B cell (primary cell): ENCODE measurements at places on chromosomes 1 and 21. TPM values are rescaled to one million over a fixed set of nuclear protein-coding genes. Genes with fewer than 3 reads are reported as not detected.

DNA sequence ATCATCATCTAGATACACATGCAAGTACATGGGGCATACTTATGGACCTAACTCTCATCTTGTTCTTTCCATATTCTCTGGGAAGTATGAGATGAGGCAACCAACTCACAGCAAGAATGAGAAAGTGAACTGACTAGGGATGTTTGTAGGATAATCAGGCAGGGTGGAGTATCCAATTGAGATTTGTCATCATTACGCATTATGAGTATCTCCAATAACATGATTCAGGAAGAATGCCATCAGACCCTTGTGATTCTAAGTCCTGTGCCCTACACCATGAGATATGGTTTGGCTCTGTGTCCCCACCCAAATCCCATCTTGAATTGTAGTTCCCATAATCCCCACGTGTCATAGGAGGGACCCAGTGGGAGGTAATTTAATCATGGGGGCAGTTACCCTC lies 154.0 kb downstream of the SLC30A10 start:
- H3K4me3 ChIP-seq, result no peak overlapping the region
- no peak overlapping the region for H3K27ac ChIP-seq
- H3K4me1 ChIP-seq, result no peaks in the 10 kb centered on the region

- no peaks in the 10 kb centered on the region for H3K27me3 ChIP-seq
- H3K36me3 ChIP-seq, result no peaks in the 10 kb centered on the region
- H3K4me1 ChIP-seq, result peaks cover 12% of the 10 kb centered on the region
- H3K27ac ChIP-seq, result no peak overlapping the region
- H3K4me3 ChIP-seq, result no peak overlapping the region
These were observed 12.7 kb downstream of the EFNA3 start for GRCh38 chr1:155091071-155092051.

GRCh38 chr1:234963180-234963903 lies 165.3 kb downstream of the TOMM20 start:
- H3K36me3 ChIP-seq, result no peaks in the 10 kb centered on the region
- H3K27ac ChIP-seq, result peak overlapping the region; percentile 83
- peak overlapping the region; percentile 36 for H3K4me3 ChIP-seq
- peaks cover 50% of the 10 kb centered on the region for H3K4me1 ChIP-seq
- no peaks in the 10 kb centered on the region for H3K27me3 ChIP-seq
- peak; percentile 95 for DNase-seq

DNA sequence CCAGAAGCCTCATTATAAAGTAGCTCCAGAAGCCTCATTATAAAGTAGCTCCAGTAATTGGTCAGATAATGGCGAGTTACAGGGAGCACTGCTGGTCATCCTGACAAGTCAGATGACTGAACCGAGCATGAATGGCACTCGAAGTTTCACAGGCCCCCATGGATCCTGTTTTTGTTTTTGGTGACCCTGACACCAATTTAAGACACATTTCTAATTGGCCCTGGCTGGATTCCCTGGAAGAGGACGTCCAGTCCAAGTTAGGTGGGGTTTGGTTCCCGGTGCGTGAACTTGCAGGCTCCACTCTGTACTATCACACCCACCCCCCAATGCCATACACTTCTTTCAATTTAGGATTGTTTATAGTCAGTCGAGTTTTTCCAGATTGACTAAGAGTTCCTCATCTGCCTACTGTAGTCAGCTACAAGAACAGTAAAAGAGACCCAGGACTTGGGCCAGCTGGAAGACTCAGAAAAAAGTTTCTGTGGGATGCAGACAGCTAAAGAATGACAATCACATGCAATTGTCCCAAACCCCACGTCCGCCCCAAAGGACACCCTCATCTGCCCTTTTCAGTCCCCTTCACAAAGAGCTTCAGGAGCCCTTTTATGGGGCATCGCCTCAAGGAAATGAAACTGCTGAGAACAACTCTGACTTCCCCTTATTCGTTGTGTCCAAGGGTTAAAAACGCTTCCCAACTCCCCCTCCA lies 2.7 kb downstream of the DHRS3 start:
- no peaks in the 10 kb centered on the region for H3K36me3 ChIP-seq
- peaks cover 46% of the 10 kb centered on the region for H3K4me1 ChIP-seq
- H3K4me3 ChIP-seq, result no peak overlapping the region
- H3K27me3 ChIP-seq, result no peaks in the 10 kb centered on the region
- DNase-seq, result no peak

- no peaks in the 10 kb centered on the region for H3K27me3 ChIP-seq
- no peaks in the 10 kb centered on the region for H3K4me1 ChIP-seq
- no peak overlapping the region for H3K27ac ChIP-seq
- DNase-seq, result peak; percentile 26
- H3K4me3 ChIP-seq, result no peak overlapping the region
These were observed 51.0 kb downstream of the CASQ2 start for GRCh38 chr1:115717541-115717940.

DNA sequence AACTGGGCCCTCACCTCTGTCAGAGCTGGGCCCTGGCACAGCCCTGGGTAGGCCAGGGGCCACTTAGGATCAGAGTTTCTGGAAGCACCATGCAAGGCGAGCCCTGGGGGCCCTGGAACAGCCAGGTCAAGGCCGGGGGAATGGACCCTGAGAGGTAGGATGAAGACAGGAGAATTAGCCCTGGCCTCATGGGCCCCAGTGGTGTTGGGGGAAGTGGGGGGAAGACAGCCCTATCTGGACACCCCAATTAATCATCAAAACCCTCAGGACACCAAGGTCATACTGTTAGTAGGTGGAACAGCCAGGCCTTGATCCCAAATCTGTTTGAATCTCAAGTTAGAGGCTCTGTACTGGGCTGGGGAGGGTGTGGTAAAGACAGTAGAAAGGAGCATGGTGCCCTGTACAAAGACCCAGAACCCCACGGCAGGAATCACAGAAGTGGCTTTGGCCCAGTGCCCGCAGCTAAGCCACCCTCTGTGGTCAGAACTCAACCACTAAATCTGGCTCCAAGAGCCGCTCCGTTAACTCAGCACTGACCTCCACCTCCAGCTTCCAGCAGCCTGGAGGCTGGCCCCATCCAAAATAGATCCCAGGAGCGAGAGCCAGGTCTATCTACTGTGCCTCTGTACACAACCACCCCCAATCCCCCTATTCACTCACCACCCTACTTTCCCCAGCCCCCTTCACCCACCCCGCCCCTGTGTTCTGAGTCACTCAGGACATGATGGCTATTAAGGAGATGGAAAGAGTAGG lies 14.0 kb upstream of the TRIM63 start:
- no peaks in the 10 kb centered on the region for H3K4me1 ChIP-seq
- H3K27me3 ChIP-seq, result peaks cover under 1% of the 10 kb centered on the region
- no peaks in the 10 kb centered on the region for H3K36me3 ChIP-seq
- no peak overlapping the region for H3K4me3 ChIP-seq
- no peak overlapping the region for H3K27ac ChIP-seq

The CACHD1 gene
- total RNA-seq, result not detected in 2 replicates

The GNG4 gene
- total RNA-seq, result 0.52 and 1.1 TPM in 2 replicates

The FLG2 gene
- total RNA-seq, result not detected in 2 replicates
